Activated CD4-positive, alpha-beta T cell treated with anti-CD3 and anti-CD28 coated beads, Interleukin-2, amount 50 U/mL, for 24 hours (primary cell): ENCODE measurements at places on chromosomes 4 and X.

- no peak for DNase-seq
Measured at GRCh38 chr4:156503119-156503518, 468.5 kb downstream of the PDGFC start.

DNA sequence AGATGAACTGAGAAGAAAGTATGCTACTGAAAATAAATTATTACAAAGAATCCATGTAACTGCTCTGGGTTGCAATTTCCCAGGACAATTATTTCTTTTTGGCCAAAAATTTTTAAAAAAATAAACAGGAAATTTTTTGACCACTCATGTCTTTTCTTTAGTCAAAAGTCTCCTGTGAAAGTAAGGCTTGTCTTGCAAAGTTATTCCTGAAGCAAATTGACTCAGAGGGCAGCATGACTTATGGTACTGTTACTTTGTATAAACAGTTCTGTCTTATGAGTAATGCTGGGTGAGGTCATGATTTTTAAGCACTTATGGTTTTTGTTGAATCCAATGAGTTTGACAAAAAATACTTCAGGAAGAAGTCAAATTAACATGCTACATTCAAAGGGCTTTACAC is 292.8 kb upstream of the ARSJ start:
- no peak for DNase-seq

GRCh38 chr4:97605932-97606331 is 537.3 kb downstream of the STPG2 start:
- no peak for DNase-seq

GRCh38 chr4:15598644-15599043 is 56.5 kb downstream of the FBXL5 start:
- DNase-seq: no peak

DNA sequence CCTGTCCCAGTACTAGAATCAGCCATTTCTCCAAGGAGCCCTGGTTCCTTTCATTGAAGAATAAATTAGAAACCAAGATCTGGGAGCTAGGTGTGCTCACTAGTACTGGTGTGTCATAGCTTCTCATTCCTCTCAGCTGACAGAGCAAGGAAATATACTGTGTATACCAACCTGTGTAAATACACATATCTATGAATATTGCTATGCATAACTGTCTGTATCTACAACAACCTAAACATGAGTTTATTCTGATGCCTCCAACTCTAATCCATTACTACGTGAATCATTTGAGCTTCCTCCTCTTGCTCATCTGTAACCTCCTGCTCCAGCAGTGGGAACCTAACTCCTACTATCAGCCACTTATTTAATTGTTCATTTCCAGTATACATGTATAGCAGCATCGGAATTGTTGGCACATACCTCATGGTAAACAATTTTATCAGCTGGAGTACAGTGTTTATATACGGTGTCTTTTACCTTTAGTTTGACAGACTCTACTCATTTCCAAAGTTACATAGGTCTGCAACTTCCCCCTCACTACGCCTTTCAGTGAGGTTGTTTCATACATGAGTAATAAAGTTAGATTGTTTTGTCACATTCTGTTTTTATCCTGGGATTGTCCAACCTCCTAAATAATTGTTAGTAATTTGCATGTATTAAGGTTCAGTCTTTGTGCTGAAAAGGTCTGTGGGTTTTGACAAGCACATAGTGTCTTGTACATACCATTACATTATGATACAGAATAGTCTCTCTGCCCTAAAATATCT is 7.1 kb upstream of the SCRG1 start:
- no peak for DNase-seq

GRCh38 chrX:66919280-66919832 is 280.5 kb upstream of the EDA2R start:
- no peak for DNase-seq

DNA sequence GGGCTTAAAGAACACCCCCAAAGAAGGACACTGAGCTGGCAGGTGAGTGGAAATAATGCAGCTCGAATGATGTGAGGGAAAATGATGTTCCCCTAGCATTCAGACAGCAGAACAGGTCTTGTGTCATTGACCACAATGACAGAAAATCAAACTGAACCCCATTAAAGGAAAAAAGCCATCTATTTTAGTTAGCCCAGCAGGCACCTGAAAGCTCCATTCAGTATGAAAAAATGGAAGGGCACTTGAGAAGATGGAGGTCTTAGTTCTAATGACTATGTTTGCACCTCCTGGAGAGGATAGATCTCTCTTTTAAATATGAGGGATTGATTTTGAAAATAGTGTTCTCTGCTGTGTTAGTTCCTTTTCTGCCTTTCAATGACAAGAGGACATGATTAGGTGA is 323.1 kb downstream of the NKX6-1 start:
- DNase-seq: no peak

- DNase-seq: no peak
Measured at GRCh38 chr4:42915484-42915883, 23.0 kb downstream of the GRXCR1 start.

DNA sequence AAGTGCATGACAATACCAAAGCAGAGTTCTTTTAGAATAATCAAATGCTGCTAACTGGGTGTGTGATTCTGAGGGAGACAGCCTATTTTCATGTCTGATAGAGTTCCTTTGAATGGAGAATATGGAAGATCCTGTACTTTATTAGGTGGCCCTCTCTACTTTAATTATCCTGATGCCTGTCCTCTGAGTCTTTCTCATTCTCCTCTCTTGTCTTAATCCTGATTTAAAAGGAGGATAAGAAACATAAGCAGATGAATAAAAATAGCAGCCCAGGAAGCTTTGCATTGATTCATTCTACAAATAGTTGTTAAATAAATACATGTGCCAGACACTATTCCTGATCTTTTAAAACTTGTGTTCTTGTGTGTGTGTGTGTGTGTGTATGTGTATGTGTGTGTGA is 387.3 kb downstream of the SPRY1 start:
- DNase-seq: no peak

DNA sequence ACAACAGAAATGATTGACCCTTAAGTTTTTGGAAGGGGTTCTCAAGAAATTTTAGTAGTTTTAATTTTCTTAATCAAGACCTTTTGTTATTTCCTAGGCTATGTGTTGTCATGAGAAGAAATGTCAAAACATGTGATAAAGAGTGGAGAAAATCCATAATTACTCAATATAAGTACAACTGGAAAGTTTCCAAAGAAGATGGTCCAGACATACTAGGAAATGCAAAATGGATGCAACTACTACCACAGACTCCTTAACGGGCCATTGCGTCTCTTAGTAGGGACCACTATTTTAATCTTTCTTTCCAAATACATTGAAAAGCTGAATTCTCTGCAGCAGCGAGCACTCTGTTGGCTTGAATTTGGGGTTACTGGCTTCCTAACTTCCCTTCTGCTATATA is 148.8 kb downstream of the NWD2 start:
- DNase-seq: no peak

DNA sequence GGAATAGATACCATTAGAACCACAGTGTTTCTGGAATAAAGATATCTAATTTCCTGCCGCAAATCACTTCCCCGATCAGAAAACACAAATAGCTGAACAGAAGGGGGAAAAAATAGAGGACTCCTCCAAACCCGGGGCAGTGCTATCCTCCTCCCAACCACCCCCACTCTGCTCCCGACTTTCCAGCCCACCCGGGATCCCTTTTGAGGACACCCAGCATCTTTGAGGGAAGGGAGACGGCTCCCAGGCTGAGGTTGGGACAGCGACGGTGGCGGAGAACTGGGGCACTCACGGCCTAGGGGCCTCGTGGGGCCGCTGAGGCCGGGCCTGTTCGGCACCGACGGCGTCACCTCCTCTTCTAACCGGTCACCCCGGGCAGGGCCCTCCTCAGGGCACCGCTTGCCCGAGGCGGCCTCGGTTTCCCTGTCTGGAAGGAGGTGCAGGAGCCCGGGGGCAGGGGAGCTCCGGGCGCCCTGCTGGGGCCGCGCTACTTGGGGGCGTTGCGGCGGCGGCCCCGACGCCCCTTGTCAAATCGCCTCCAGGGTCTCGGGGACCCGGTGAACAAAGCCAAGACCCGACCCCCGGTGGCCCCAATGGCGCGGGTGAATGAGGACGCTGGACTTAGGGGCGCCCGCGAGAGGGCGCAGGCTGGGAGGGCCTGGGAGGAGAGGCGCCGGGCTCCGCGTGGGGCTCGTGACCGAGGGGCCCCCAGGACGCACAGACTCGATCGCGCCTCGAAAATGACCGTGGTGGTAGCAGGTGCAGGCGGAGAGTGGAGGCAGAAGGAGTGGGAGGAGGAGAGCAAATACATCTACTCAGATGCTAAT is 6.9 kb upstream of the ARX start:
- DNase-seq: no peak

DNA sequence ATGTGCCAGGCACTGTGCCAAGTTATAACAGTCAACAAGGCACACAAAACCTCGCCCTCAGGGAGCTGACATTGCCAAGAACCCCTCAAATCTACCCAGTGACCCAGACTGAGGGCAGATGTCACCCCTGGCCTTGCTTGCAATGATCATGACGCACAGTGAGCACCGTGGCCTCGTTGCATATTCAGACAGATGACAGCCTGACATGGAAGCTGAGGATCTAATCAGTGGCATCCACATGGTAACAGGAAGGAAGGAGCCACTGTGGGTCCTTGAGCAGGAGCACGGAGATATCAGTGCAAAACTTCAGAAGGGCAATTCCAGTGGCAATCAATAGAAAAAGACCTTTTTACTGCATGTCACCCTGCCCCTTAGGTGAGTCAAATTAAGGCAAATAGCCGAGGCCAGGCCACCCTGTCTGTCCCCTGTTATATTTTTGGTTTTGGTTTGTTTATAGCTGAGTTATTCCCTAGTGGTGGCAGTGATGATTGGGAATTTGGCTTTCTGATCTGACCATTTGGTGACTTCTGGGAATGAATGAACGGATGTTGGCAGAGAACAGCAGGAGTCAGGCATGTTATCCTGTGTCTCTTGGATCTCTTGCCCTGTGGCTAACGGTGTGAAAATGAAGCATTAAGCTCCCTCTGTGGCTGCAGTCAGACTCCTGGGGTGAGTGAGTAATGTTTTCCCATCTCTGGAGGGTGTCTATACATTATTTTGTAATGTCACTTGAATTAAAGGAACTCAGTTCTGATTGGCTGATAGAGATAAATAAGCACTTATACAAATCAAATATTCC is 20.4 kb downstream of the WDR13 start:
- no peak for DNase-seq

DNA sequence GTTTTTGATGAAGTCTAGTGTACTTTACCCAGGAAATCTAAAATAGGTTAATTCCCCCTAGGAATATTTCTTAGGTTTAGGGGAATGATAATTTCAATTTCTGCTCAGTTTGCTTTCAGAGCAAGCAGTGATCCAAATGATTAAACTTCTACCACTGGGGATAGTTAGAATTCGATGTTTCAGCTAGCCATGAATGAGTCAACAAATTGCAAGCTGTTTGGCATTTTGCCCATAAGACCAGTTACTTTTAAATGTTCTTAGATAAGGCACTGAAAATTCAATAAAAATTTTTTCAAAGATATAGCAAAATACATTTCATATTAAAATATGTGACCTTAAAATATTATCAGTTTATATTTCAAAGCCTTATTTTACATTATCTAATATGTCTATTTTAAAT is 993.6 kb downstream of the ARAP2 start:
- no peak for DNase-seq

DNA sequence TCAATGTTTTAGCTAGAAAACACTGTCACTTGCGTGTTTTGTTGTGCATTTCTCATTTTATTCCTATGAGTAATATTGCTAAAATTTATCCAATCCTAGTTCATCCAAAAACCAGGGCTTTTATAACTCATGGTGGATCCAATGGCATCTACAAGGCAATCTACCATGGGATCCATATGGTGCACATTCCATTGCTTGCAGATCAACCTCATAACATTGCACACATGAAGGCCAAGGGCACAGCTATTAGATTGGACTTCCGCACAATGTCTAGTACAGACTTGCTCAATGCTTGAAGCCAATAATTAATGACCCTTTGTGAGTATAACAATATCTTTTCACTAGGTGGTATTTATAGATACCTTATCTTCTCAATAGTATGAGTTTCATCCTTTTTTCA is 57.2 kb upstream of the UGT2B7 start:
- no peak for DNase-seq

GRCh38 chr4:139666735-139667281 is 1.2 kb downstream of the MGST2 start:
- DNase-seq: no peak

GRCh38 chr4:83071116-83071515 is 36.1 kb downstream of the COPS4 start:
- DNase-seq: no peak

GRCh38 chr4:144710526-144710912 is 64.6 kb downstream of the HHIP start:
- DNase-seq: no peak

DNA sequence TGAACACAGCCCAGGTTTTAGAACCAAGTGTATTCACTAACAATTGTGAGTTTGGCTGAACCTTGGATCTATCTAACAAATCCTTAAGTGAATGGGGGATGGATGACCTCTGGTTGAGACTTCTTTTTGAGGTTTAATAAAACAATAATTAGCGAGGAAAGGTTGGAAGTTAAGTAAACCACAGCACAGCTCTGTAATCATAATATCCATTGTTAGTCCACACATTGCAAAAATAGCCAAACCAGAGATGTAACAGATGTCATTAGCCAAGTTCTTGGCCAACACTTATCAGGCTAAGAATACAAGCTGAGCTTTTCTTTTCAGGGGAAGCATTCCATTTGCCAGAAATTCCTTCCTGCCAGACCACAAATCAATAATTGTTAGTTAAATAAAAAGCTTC is 59.1 kb downstream of the FREM3 start:
- no peak for DNase-seq

DNA sequence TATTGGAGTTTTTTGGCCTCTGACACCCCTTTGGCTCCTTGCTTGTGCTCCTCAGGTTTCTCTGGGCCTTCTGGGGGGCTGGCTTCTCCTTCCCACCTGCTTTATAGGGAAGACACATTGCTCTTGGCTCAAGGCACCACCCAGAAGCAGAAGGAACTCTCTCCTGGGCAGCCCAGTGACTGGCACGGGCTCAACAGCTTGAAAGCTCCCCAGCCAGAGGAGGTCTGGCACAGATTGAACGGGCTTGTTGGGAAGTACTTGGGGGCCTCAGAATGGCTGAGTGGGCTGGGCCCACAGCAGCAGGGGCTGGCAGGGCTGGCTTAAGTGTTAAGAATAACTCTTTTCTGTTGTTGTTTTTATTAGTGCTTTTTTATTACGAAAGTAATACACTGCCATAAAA is 11.2 kb upstream of the ZNF185 start:
- no peak for DNase-seq

DNA sequence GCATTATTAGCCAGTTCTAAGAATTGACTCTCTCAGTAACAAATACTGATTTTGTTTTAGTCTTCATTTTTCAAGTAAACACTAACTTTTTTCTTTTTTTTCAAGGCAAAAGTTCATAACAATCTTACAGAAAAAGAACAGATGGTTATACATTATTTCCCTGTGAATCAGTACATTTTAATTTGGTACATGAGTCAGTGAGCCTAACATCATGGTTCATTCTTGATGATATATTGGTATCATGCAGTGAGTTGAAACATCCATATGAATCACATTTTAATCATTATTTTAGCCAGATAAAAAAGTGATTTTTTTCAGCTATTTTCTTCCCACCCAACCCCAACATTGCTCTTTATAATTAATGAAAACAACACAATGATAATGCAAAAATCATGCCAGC is 184.3 kb upstream of the TACR3 start:
- no peak for DNase-seq

GRCh38 chr4:74873545-74874301 is 59.2 kb upstream of the PARM1 start:
- no peak for DNase-seq
